ENCODE measurements at places on chromosomes 16 and 17. TPM values are rescaled to one million over a fixed set of nuclear protein-coding genes. Genes with fewer than 3 reads are reported as not detected.
A peak's percentile ranks its signal among the peaks of the same experiment; 100 is the strongest.

KRT25 gene
- not detected for total RNA-seq

DPEP2 gene
- total RNA-seq, result 10.0 TPM

CA10 gene
- total RNA-seq, result not detected

BRIP1 gene
- total RNA-seq, result 4.7 TPM

DNAAF1 gene
- not detected for total RNA-seq

ERN2 gene
- 70.1 TPM for total RNA-seq

UTS2R gene
- total RNA-seq, result not detected

DNA sequence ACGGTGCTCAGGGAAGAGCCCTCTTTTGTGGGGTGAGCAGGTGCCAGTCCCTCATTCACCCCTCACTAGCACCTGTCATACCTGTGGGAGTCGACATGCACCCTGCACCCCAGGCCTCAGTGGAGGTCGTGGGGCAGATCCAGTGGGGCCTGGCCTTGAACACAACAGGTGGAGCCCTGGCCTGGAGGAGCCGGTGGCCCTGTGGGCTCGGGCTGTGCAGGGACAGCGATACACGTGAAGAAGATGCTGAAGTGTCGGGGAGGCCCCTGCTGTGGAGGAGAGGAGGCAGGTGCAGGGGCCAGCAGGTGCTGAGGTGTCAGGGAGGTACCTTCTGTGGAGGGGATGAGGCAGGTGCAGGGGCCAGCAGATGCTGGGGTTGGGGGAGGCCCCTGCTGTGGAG is 31.8 kb downstream of the ZNF750 start:
- DNase-seq, result no peak

GRCh38 chr17:66087073-66087472 is 104.9 kb downstream of the CEP112 start:
- DNase-seq, result no peak

DNA sequence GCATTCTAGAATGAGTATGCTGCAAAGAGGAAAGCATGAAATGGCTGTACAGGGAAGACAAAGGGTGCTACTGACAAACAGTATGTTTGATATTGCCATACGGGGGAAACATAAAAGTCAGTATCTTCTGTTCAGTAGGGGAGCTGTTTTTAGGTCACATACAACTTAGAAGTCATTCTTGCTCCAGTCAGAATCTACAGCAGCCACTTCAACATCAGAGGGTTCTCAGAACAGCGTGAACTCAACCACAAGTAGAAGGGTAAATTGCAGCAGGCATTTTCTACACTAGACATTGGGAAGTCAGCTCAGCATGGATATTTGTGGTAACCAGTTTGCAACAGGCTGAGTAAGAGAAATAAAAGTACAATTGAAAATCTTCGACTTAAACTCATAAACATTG is 1241.8 kb upstream of the GOT2 start:
- no peak for DNase-seq

DNA sequence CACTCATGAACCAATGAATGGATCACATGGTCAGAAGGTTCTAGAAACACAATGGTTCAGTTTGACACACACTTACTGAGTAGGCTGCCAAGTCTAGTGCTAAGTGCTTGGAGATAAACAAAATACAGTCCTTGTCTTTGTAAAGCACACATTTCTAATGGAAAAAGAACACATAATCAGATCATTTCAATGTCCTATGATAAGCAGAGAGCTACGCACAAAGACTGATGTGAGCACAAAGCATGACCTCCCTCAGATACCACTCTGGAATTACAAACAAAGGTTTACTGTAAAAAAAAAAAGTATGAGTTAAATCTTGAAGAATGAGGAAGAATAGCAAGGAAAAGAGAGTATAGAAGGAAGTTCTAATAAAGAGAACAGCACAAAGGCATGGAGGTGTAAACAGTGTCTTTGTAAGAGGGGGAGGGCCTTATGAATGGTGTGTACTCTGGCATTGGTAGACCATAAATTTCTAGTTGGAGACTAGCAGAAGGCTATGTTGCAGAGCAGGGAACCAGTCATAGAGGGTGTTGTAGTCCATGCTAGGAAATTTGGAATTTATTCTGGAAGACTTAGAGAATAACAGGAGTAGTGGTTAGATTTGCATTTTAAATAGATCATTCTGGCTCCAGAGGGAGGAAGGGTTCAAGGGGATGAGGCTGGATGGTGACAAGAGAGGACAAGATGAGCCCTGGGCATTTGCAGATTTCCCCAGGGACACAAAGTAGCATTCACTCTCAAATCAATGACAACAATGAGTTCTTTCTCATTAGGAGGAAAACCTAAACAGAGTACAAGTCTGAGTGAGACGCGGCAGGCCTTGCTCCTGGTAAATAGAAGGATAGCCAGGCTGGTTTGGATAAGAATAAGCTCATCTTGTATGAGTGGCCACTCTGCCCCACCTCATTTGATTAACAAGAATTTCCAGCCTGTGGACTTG is 468.0 kb downstream of the TOX3 start:
- DNase-seq, result no peak

- DNase-seq, result no peak
Observed at GRCh38 chr16:53936052-53936451, 232.1 kb downstream of the FTO start.

GRCh38 chr16:4501071-4501478 is 24.9 kb downstream of the HMOX2 start:
- DNase-seq, result no peak

DNA sequence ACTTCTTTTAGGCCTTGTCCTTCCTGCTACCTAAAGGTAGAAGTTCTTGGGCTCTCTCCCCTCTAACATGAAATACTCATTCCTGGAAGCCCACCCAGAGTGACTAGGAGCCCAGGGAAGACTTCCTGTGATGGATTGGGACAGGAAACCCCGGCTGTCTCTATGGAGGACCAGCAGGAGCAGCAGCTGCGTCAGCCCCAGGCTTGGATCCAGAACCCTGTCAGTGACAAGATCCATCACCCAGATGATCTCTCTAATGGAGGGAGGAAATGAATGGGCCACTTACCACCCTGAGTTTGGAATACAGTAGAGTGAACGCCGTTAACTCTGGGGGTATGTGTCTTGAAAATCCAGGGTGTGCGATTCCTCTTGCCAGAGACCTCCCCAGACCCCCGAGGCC is 195.7 kb upstream of the WSCD1 start:
- DNase-seq, result no peak

GRCh38 chr17:69175625-69176456 is 34.1 kb upstream of the ABCA6 start:
- no peak for DNase-seq

GRCh38 chr16:66493490-66494401 is 56.2 kb downstream of the TK2 start:
- DNase-seq, result peak; percentile 28

- no peak for DNase-seq
Observed at GRCh38 chr16:23842137-23842600, 6.4 kb downstream of the PRKCB start.

- DNase-seq, result no peak
Observed at GRCh38 chr16:14249291-14250032, 178.3 kb downstream of the MRTFB start.

- DNase-seq, result no peak
Observed at GRCh38 chr17:613725-614124, 100.9 kb downstream of the VPS53 start.

DNA sequence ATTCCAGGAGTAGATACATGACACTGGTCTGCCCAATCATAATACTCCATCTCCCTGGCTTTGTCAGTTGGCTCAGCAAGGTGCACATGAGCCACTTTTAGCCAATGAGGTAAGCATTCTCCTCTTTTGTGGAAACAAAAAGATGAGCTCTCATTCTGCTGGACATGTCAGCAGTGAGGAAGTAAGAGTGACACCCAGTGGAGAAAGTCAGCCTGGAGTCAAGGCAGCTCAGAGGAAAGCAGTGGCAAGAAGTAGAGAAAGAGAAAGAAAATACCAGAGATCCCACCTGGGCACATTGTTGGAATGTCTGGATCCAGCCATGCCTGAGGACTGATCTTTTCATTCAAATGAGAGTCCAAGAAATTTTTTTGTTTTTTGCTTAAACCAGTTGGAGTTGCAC is 496.9 kb upstream of the C16orf82 start:
- DNase-seq, result no peak

GRCh38 chr17:8163978-8164814 is 1.4 kb upstream of the VAMP2 start:
- peak; percentile 84 for DNase-seq

GRCh38 chr17:66647391-66647983 is 187.4 kb upstream of the CACNG5 start:
- DNase-seq, result peak; percentile 55

DNA sequence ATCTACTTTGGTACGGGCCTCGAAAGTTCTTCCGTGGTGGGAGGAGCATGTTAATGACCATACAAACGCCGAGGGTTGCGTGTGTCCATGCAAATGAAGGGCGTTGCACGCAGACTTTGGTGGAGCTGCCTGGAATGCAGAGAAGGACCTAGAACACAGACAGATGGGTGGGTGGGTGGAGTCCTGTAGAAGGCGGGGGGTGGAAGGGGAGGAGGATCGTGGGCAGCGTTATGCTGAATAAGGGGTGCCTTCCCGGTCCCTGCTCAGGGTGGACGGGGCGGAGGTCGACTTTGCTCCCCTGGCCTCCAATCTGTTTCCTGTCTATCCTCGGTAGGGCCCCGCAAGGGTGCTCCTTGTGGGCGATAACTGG is 795 bp upstream of the PAQR4 start:
- DNase-seq, result no peak
